ENCODE measurements at places on chromosomes 7 and 10.

GRCh38 chr7:156499247-156499881 is 141.2 kb upstream of the RNF32 start:
- DNase-seq = no peak

GRCh38 chr10:130923596-130923995 is 387.9 kb downstream of the TCERG1L start:
- DNase-seq = no peak

GRCh38 chr7:27586825-27587224 is 75.9 kb downstream of the HIBADH start:
- no peak for DNase-seq

DNA sequence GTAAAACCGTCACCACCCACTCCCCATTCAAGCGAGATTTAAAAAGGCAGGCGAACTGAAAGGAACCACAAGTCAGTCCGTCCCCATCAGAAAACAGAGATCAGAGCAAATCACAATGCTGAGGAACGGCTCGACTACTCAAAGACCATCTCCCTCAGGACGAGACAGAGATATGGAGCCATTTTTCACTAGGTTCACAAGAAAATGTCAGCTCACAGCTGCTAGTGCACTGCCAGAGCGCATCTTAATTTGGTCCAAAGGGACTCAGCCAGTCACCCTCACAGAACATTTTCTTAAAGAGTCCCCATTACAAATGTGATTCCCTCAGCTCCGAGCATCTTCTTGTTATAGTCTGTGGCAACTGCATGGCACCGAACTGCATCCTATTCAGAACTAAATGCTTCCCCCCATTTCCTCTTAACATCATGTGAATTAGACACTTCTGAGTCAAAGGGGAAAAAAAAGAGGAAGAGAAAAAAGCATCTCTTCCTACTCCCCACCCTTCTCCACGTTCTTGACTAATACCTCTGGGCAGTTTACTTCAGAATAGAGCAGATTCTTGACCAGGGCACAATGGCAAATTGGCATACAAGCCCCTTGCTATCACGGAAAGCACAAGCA is 683.9 kb downstream of the MAGI2 start:
- no peak for DNase-seq

DNA sequence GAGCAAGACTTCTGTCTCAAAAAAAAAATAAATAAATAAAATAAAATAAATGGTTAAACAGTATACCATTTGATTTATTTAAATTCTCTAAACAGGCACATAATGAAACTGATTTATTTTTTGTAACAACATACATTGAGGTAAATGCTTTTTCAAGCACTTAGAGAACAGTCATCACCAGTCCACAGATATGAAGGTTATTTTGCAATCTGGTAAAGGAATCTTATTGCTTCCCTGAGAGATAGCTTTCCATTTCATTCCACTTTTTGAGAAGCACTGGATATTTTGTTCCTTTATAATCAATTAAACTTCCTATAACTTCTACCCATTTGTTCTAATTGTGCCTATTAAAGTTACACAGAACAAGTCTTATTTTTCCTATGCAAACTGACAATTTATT is 5.2 kb downstream of the CEP55 start:
- no peak for DNase-seq

All from activated naive CD4-positive, alpha-beta T cell treated with anti-CD3 and anti-CD28 coated beads, Interleukin-2, amount 50 U/mL, for 72 hours (primary cell).